ENCODE measurements at places on chromosomes 2 and 18.
A peak's percentile ranks its signal among the peaks of the same experiment; 100 is the strongest.

GRCh38 chr18:24176727-24177416, 38.0 kb downstream of the CABYR start:
- DNase-seq: peak; percentile 17

- no peak for DNase-seq
Measured at GRCh38 chr2:188327518-188328213, 36.0 kb downstream of the GULP1 start.

DNA sequence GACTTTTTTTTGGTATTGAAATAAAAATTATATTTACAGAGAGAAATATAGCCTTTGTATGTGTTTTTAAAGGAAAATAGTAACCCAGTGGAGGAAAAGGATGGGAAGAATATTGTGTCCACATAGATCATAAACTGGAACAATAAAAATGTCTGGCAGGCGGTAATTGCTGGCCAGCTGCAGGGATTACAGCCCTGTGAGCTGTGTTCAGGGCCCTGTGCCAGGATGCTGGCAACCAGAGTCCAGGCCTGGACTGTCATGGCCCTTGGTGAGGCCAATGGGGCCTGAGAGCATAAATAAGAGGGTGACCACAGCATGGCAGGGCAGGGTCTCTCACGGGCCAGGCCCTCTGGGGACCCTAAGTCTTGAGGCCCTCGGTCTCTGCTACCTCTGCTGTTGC, 171.2 kb downstream of the ACOXL start:
- DNase-seq: no peak

- DNase-seq: no peak
Measured at GRCh38 chr18:46243095-46243494, 138.9 kb downstream of the HAUS1 start.

- DNase-seq: no peak
Measured at GRCh38 chr2:138090330-138090729, 126.1 kb downstream of the HNMT start.

DNA sequence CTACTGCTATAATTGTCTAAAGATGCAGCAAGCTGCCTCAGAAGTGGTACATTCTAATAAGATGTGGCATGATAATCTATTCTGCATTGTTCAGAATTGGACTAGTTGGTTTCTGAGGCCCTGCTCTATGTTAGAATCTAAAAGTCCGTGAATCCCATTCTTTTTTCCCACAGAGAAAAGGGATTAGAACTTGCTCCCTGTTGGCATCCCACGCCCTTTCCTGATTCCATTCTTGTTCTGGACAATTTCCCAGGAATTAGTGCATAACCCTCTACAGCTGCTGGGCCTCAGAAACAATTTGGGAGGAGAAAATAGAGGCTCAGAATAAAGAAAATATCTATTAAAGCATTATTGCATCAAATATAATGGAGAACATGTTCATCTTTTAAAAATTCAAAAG, 282.7 kb downstream of the NRXN1 start:
- no peak for DNase-seq

- no peak for DNase-seq
Measured at GRCh38 chr2:118918017-118918416, 24.0 kb upstream of the MARCO start.

DNA sequence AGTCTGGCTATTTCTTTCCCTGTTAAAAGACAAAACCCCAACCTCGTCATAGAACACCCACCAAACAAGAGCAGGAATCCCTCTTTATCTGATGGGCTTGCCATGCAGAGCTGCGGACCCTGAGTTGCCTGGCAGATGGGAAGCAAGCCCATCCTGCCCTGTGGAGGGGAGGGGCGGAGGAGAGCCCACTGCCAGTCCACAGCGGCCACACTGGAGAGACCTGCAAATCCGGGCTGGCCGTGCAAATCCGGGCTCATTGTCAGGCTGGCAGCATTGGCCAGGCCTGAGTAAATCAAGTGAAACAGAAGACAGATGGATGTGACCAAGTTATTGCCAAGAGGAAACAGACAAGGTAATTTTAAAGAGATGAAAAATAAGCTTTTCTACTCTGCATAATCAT, 22.0 kb downstream of the MYL12B start:
- DNase-seq: no peak

GRCh38 chr2:237861875-237862527, 2.6 kb downstream of the RAMP1 start:
- no peak for DNase-seq

- DNase-seq: no peak
Measured at GRCh38 chr2:120501591-120501990, 155.7 kb downstream of the INHBB start.

GRCh38 chr2:171703574-171704347, 16.5 kb downstream of the DYNC1I2 start:
- DNase-seq: no peak

DNA sequence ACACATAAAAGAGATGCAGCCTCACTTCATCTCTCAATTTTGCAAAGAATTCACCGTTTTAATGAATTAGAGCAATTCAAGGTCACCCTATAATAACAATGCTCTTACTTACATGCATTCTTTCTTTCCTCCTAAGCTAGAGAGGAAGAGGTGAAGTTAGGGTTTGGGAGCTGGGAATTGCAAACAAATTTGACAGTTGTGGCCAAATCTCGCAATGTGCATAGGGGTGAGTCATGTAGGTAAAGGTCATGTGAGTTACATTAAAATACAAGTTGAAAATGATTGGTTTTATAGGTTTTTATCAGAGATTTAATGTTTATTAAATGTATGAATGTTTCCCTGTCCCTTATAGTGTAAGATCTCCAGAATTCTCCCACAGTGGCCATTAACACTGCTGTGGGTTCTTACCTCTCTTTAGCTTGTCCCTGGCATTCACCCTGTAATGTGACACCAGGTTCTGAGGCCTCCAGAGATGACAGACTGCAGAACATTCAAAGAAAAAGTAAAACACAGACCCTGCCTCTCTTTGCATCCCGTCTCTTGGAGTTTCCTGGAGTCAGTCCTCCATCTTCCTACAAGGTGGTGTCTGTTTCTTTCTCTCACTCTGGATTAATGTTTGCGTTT, 53.7 kb upstream of the LGALSL start:
- DNase-seq: no peak

DNA sequence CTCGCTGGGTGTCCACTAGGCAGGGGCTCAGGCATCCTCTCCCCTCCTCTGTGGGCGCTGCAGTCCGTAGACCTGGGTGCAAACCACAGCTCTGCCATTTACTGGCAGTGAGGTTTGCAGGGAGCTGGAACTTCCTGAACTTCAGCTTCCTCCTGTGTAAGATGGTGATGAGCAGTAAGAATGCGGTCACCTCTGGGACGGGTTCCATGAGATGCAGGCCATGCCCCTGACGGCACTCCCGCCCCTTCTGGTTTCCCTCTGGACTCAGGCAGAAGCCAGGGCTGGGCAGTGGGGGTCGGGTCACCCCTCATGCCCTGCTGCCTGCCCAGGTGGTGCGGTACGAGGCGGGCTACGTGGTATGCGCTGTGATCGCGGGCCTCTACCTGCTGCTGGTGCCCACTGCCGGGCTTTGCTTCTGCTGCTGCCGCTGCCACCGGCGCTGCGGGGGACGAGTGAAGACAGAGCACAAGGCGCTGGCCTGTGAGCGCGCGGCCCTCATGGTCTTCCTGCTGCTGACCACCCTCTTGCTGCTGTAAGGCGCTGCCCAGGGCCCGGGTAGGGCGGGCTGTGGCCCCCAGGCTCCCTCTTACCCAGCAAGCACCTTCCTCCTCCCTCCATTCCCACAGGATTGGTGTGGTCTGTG, 1.5 kb downstream of the PROM2 start:
- DNase-seq: no peak

GRCh38 chr18:9321017-9321452, 13.5 kb upstream of the TWSG1 start:
- no peak for DNase-seq

DNA sequence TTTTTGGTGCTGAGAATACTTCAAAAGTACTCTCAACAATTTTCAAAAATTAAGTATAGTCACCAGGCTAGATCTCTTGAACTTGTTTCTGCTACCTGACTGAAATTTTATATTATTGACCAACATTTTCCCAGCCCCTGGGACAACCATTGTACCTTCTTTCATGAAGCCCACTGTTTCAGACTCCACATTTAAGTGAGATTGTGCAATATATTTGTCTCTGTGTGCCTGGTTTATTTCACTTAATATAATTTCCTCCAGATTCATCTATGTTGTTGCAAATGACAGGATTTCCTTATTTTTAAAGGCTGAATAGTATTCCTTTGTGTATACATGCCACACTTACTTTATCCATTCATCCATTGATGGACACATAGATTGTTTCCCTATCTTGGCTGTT, 354.2 kb upstream of the VRK2 start:
- DNase-seq: no peak

GRCh38 chr2:74327199-74327598, 16.0 kb downstream of the SLC4A5 start:
- DNase-seq: no peak

- DNase-seq: peak; percentile 82
Measured at GRCh38 chr2:86785456-86785855, 5.3 kb downstream of the CD8A start.

- no peak for DNase-seq
Measured at GRCh38 chr2:46024146-46024779, 272.9 kb upstream of the EPAS1 start.

GRCh38 chr2:167954495-167954894, 292.9 kb downstream of the STK39 start:
- no peak for DNase-seq

DNA sequence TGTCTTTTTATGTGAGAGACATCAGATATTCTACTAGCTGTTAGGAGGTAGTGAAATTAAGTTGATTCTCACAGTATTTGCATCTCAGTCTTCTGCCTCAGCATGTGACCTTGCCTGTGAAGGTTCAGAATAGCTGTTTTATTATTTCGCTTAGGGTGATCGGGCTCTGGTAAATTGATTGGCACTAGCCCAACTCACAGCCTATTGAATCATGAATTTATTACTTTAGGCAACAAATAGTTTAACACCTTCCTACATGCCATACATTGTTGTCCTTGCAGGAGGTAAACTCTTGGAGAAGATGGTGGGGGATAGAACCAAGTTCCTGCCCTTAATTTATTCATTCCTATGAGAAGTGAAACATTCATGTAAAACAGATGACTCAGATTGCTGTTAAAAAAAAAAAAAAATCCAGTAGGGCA, 101.9 kb downstream of the GPD2 start:
- DNase-seq: no peak

GRCh38 chr2:135903650-135904049, 27.4 kb upstream of the MCM6 start:
- no peak for DNase-seq

GRCh38 chr18:22528291-22528690, 110.6 kb upstream of the CTAGE1 start:
- DNase-seq: no peak

All from activated CD8-positive, alpha-beta memory T cell treated with anti-CD3 and anti-CD28 coated beads for 1 hour (primary cell).